Prostate gland (tissue), 2 donors: ENCODE measurements at places on chromosomes 12 and 14. TPM values are rescaled to one million over a fixed set of nuclear protein-coding genes. Genes with fewer than 3 reads are reported as not detected.

EIF4B gene
- total RNA-seq, result 458 TPM

BEST3 gene
- total RNA-seq, result 0.85 TPM

CDH24 gene
- total RNA-seq, result 7.2 TPM

KCNMB4 gene
- 4.8 TPM for total RNA-seq

SCNN1A gene
- 128 TPM for total RNA-seq

ADCK1 gene
- 9.6 TPM for total RNA-seq

ZDHHC22 gene
- total RNA-seq, result 0.11 TPM

IL22 gene
- not detected for total RNA-seq

EP400 gene
- total RNA-seq, result 22.3 TPM

DIO2 gene
- total RNA-seq, result 2.3 TPM

DNA sequence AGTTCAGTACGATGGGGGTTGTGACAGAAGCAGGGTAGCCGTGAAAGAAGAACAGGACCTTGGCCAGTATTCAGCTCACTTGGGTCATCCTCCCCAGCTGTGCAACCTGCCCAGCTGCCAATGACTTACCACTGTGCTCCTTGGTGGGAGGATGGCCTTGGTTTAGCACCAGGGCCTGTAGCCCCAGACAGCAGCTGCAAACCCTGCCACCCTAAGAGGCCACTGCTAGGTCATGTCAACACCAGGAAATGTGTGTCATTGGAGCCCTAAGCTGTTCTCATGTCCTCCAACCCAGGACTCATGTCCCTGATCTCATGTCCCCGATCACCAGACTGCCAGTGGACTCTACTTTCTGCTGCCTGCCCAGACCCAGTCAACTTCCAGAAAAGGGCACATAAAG is 3.0 kb upstream of the CRACR2A start:
- DNase-seq, result no peak

DNA sequence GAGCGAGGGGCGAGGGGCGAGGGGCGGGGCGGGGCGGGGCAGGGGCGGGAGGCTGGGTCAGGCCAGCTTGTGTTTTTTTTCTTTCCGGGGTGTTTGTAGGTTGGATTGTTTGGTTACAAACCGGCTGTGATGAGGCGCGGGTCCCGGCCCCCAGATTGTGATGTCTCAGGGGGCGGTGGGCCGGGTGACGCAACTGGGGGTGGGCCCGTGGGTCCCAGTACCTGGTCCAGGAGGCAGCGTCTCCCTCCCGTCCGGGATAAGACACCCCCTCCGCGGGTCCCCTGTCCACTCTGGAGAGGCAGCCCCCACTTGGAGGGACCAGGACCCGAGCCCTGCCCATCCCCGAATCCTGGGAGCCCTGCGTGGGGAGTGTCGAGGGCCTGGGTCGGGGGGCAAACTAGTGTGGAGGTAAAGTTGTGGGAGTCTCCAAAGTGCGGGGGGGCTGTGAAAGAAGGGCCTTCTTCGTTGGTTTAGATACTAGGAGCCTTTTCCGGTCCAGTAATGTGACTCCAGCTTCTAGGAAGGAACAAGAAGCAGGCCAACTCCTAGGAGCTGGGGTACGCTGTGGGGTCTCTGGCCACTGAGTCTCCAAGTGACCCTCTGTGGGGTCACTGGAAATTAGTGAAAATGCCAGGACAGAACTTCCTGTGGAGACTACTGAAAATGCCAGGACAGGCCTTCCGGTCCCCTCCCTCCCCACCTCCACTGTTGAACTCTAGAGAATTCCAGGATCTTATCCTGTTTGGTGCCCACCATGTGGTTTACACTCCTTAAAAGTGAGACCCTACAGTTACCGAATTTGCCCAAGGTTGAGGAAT is 579 bp upstream of the CLMN start:
- DNase-seq, result no peak

DNA sequence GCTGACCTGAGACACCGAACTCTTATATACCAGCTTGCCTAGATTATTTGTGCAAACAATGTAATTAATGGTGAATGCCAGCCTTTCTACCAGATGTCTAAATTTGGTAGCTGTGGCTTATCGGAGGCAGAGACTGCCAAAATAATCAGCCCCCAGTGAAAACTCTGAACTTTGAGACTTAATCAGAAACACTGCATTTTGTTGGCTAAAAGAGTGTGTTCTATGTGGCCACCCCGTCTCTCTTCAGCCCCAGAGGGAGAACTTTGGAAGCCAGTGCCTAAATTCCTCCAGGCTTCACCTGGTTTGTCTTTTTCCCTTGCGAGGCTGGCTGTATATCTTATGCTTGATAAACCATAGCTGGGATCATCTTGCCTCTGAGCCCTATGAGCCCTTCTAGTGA is 90.1 kb downstream of the LMNTD1 start:
- no peak for DNase-seq

GRCh38 chr12:111022386-111022785 is 102.0 kb upstream of the MYL2 start:
- DNase-seq, result no peak

DNA sequence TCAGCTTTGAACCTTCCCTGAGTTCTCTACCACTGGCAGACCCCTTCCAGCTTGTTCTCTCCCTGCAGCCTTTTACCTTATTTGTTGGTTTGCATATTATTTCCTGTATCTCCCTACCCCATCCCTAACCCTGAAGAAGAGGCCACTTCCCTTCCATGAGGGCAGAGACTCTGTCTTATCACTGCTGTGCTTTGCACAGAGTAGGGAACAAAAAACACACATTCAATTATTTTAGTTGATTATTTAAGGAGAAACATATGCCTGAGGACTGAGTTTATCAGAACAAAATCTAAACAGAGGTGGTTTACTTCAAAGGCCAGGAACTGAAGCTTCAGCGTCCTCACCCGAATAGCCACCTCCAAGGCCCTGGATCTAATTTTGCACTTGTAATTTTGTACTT is 111.7 kb upstream of the RFLNA start:
- DNase-seq, result no peak

DNA sequence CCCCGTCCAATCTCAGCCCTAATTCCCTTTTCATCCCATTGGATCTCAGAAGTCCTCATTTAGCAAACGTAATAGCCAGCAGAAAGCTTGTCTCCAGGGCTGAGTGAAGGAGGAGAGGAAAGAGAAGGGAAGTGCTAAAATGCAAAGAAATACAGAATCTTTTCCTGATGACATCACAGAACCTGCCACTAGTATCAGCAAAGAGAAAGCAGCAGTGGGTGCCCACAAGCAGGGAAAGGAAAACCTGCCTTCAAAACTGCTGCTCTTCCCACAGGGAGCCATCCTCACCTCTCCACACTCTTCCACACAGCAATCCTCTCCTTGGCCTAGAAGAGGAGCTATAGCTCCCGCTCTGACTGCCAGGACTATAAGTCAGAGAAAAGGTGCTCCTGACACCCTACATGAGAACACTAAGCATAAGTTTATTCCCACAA is 11.3 kb downstream of the MED13L start:
- DNase-seq, result no peak

GRCh38 chr14:104982548-104983230 is 2.9 kb upstream of the CLBA1 start:
- DNase-seq, result no peak

DNA sequence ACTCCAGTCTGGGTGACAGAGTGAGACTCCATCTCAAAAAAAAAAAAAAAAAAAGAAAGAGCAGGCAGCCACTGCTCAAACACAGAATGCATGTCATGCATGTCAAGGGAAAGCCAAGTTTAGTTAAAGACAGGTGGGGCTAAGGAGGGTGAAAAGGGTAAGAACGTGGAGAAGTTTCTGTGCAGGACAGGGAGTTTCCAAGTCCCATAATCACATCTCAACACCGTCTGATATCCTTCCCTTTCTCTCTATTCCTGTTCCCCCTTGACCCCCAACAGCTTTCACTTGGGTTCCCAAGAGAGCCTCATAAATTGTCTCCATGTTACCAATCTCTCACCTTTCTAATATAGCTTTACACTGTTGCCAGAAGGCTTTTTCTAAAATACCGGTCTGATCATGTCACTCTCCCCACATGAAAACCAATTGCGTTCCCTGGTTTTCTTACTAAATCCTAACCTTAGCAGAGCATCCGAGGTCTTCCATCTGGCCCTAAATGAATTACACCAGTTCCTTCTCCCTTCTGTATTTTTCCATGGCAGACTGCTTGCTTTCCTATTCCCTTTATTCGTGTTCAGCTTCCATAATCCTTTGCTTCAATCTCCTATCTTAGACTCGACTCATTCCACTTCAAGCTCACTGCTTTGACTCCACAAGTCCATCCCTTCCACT is 37.0 kb downstream of the LIMA1 start:
- DNase-seq, result no peak

DNA sequence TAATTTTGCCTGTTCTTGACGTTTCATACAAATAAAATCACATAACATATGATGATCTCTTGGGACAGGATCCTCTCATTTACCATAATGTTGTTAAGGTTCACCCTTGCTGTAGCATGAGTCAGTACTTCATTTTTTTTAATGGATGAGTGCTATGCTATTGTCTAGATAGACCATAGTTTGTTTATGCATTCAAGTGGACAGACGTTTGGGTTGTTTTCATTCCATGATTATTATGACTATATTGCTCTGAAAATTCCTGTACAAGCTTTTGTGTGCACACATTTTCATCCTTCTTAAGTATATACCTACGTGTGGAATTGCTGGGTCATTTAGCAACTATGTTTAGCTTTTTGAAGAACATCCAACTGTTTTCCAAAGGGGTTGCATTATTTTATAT is 325.6 kb upstream of the TMEM132C start:
- DNase-seq, result no peak

DNA sequence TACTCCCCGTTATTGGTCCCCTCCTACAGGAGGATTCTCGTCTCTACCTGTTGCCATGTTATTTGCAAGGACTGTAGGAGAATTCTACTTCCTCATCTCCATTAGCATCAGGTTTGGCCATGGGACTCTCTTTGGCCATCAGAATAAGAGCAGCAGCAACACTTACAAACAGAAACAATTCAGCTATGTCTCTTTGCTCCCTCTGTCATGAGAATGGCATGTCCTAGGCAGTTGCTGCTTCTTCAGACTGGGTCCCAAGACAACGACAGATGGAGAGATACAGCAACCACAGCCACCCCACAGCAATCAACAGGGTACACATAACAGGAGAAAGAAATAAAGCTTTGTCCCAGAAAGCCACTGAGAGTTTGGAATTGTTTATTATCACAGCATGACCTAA is 19.7 kb downstream of the SLC41A2 start:
- no peak for DNase-seq

DNA sequence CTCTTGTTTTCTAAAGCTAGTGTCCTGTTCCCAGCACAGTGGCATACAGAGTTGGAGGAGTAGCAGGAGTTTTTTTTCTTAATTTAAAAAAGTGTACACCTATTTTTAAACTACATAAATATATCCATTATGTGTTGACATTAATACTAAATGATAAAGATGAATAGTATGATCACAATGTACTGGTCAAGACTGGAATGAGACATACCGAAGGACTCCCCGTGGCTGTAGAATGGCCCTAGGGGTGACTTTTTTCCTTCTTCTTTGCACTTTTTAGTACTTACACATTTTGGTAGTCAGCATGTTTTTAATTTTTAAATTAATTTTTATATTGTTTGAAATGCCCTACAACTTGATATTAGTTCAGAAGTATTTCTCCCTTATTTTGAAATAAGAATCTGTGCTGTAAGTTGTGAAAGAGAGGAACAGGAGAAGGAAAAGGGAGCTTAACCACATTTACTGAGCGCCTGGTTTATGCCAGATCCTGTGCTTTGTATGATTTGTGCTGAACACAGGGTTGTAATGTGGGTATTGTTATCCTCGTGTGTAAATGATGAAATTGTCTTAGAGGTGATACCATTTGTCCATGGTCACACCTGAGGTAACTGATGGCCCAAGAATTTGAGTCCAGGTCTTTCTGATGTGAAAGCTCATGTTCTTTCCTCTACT is 136.5 kb downstream of the TGFB3 start:
- DNase-seq, result no peak

- DNase-seq, result no peak
Observed at GRCh38 chr12:2753536-2753935, 41.2 kb upstream of the FKBP4 start.

DNA sequence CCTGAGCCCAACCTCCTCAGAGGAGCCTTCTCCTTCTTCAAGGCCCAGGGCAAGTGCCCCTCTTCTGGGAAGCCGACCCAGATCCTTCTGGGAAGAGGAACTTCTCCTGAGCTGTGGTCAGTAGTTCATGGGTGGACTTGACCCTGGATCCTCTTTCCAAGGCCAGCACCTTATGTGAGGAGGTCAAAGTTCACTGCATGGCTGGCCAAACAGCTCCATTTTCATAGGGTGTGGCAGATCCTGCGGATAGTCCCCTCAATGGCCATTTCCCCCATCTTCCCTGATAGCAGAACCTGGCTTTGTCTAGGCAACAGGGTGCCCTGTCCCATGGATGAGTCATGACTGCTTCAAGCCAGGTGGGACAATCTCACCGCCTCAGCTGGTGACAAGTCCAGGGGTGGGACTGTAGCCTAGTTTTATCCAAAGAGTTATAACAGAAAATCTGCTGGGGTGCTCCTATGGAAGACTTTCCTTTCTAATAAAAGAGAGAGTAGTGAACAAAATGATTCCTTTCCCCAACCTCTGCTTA is 10.4 kb downstream of the ASB2 start:
- DNase-seq, result no peak

DNA sequence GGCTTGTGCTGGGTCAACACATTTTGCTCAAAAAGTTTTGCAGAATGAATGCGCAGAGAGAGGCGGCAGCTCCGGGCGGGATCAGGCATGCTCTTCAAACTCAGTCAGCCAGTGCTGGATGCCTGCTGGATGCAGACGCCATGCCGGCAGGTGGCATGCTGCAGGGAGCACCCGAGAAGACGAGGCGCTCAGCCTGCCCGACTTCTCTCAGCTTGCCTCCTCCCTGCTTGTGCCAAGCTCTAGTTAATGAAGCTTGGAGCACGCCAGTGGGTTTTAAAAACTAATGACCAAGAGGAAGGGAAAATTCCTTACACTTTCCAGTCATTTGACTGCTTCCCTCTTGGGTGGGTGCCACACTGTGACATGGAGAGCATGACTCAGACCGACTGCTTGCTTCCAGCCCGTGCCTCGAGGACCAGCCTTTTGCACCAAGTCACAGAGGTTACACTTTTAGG is 39.8 kb downstream of the SLC24A4 start:
- DNase-seq, result no peak

- no peak for DNase-seq
Observed at GRCh38 chr12:121748571-121749265, 36.2 kb downstream of the TMEM120B start.

DNA sequence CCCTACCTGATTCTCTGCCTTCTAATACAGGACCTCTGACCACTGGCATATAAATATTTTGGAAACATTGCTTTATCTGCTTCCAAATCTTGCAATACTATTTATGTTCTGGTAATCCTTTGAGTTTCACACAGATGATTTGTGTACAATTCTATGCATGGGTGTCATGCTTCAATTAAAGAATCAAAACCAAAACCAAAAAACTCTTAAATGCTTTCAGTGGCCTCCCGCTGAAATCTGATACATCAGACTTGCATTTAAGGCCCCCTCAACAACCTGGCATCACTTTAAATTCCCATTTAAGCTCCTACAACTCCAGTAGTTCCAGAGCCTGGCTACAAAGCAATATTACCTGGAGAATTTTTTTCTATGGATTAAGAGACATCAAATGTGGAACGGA is 221.7 kb upstream of the NAV3 start:
- no peak for DNase-seq
